ENCODE measurements at places on chromosomes 3 and 15.

- DNase-seq, result no peak
These were observed 17.9 kb upstream of the CSTA start for GRCh38 chr3:122307094-122307687.

- DNase-seq, result no peak
These were observed 158.6 kb upstream of the NR2F2 start for GRCh38 chr15:96171853-96172296.

DNA sequence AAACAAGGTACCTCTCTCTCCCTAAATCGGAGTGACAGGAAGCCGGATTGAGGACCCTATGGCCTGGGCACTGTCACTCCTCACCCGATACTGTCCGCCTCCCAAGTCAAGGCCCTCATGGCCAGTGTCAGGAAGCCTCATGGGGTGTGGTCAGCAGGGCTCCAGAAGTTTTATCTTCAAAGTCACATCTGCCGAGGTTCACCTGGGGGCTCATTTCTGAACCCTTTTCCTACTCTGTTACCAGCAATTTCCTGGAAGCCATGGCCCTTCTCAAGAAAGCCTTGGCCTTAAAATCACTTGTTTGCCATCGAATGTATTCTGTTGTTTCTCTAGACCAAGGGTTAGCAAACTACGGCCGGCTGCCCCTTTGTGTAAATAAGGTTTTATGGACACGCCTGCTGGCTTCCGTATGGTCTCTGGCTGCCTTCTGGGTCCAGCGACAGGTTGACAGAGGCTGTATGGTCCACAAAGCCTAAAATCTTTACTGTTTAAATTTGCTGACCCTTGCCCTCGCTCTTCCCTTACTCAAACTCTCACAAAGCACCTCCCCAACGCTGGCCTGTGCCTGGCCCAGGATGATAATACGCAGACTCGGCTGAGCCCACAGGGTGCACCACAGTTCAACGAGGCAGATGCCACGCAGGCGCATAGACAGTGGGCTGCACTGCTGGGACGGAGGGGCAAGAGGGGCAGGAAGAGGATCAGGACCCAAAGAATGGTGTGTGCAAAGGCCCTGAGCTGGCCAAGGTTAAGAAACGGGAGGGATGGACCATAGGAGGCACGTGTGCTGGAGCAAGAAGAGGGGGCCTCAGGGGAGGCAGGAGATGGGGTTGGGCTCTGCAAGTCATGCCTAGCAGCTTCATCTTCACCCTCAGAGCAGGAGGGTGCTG lies 24.7 kb upstream of the DUSP7 start:
- DNase-seq, result no peak

DNA sequence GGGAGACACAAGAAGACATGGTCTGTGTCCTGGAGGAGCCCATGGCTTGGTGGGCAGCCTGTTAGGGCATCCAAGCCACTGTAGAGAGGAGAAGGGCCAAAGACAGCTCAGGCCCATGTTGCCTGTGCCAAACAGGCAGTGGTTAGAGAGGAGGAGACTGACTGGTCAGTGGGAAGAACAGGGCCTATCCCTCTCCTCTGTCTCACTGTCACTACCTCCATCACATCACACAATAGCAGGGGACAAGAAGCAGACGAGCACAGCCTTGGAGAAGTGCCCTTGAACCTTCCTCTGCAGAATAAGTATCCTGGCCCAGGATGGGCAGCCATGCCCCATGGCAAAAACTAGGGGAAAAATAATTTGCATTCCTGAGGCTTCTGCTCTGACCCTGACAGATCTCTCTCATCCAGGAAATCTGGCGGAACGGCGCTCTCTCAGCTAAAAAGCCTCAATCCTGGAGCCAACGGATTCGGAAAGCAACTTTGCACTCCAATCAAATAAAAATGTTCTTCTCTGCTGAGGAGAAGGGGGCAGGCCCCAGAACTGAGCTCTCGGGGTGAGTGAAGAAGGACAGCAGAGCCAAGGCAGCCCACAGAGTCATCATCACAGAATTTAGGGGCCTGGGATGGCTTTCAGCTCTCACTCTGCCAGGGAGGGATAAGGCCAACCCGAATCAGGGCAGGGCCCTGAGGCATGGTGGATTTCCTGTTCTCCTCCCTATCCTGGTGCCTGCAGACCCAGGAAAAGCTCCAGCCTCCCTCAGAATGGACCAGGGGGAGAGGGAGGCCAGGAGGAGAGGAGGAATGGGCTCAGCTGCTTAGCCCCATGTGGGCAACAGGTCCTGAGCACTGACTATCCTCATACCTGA lies 1.6 kb downstream of the SHF start:
- DNase-seq, result no peak

DNA sequence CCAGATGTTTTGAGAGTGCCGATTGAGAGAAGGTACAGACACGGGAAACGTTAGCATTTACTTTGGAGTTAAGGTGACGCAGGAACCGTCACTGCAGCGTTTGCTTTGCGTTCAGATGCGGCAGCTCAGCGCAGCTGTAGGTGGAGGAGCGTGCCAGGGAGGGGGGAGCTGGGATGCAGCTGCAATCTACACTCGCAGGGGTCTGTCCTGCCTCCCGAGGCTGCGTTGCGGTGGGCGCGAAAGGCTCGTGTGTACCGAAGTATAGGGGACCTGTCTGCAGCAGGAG lies 425 bp upstream of the FYTTD1 start:
- DNase-seq, result no peak

DNA sequence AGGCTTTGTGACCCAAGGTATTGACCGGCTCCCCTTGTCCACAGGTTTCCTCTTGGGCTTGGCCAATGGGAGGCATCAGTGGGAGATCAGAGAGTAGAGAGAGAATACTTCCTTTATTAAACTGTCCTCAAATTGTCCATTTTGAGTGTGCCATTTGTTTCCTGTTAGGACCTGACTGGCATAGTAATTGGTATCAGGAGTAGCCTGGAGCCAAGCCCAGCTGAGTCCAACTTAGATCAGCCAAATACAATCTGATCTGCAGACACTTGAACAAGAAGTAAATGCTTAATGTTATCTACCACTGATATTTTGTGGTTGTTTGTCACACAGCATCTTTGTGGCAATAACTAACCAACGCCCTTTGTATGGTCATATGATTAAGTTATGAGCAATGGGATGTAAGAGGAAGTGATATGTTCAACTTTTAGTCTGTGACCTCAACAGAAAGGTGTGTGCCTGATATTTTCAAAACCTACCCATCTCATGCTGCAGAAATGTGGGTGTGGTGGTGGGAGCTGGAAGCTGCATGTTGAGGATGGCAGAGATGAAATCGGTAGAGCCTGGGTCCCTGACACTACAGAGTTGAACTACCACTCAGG lies 13.3 kb downstream of the MYD88 start:
- DNase-seq, result no peak

GRCh38 chr3:45199837-45200648 lies 26.0 kb downstream of the TMEM158 start:
- no peak for DNase-seq

DNA sequence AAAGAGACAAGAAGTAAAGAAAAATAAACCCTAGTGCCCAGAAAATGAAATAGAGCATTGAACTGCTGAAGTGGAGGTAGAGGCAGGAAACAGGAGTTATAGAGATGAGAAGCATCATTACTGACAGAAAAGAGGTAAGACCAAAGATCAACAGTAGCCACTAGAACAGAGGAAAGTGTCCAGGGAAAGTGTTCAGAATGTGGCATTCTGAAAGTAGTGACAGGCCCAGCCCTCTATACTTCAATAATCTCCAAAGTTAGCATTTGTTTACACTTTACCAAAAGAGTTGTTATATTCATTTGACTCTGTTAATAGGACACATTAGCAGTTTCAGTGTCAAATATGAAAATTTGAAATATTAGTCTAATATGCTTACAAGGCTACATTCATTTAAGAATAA lies 727.1 kb upstream of the NECTIN3 start:
- no peak for DNase-seq

- no peak for DNase-seq
These were observed 69.2 kb upstream of the COL6A5 start for GRCh38 chr3:130276203-130276803.

DNA sequence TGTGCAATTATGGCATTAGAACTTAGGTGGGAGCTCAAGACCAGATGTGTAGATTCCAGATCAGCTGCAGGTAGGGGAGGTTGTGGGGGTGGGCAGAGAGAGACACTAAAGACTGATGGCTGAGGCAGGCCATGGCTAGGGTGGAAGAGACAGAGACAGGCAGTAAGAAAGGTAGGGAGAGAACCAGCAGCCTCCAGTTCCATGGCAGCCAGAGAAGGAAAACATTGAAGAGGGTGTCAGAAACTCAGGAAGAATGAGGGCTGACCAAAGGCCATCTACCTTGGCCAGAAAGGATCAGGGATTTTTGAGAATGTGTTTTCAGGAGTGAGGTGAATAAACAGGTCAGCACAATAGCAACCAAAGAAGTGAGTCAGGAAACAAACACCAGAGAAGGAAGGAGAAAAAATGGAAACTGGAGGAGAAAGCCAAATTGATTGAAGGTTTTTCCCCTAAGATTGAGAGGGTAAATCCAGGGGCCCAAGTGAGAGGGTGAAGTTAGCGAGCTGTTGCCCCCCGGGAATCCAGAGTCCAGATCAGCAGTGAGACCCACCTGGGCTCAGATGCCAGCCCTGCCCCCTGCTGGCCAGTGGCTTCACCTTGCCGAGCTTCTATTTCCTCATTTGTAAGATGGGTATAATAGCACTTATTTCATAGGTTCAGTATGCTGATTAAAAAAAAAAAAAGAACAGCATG lies 41.0 kb downstream of the ABHD2 start:
- no peak for DNase-seq
